Activated T-cell treated with anti-CD3 and anti-CD28 coated beads, Interleukin-2, amount 50 U/mL, for 72 hours (primary cell): ENCODE measurements at places on chromosomes 4 and X. TPM values are rescaled to one million over a fixed set of nuclear protein-coding genes. Genes with fewer than 3 reads are reported as not detected.

Gene GABRQ
- total RNA-seq: 0.14 TPM

Gene SOD3
- total RNA-seq: not detected

Gene CENPE
- 60.1 TPM for total RNA-seq

Gene SLC25A53
- 3.7 TPM for total RNA-seq

GRCh38 chr4:71941001-71941400, 90.8 kb upstream of the NPFFR2 start:
- DNase-seq: no peak

DNA sequence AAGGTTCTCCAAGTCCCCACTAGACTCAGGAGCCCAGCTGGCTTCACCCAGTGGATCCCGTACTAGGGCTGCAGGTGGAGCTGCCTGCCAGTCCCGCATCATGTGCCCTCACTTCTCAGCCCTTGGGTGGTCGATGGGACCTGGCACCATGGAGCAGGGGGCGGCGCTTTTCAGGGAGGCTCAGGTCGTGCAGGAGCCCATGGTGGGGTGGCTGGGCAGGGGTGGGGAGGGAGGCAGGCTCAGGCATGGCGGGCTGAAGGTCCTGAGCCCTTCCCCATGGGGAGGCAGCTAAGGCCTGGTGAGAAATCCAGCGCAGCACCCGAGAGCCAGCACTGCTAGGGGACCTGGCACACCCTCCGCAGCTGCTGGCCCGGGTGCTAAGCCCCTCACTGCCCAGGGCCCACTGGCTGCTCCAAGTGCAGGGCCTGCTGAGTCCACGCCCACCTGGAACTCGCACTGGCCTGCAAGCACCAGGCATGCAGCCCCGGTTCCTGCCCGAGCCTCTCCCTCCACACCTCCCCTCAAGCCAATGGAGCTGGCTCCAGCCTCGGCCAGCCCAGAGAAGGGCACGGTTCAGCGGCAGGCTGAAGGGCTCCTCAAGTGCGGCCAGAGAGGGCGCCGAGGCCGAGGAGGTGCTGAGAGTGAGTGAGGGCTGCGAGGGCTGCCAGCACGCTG, 72.7 kb upstream of the SLIT2 start:
- no peak for DNase-seq

DNA sequence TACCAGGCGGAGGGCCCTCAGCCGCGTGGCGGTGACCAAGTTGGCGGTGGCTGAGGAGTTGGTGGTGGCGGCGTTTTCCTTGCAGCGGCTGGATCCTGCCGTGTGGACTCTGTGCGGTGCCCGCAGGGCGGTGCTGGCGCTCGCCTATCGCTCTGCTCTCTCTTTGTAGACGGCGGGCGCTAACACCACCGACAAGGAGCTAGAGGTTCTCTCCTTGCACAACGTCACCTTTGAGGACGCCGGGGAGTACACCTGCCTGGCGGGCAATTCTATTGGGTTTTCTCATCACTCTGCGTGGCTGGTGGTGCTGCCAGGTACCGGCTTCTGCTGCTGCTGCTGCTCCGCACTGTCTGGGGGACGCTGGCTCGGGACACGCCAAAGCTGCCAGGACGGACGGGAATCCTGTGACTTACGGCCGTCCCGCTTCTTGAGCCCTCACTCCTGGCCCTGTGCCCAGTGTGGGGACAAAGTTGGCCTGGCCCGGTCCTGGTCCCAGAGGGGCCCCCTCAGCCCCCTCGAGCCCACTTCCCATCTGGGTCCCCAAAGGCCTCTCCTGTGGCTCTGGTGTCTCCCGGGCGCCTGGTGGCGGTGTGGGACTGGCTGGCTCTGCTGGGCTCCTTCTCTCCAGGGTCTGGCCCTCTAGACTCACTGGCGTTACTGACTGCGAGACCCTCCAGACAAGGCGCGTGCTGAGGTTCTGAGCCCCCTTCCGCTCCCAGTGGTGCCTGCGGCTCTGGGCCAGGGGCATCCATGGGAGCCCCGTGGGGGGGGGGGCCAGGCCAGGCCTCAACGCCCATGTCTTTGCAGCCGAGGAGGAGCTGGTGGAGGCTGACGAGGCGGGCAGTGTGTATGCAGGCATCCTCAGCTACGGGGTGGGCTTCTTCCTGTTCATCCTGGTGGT, 10.7 kb downstream of the FGFR3 start:
- no peak for DNase-seq

GRCh38 chrX:140509468-140510305, 4.8 kb upstream of the SOX3 start:
- no peak for DNase-seq

DNA sequence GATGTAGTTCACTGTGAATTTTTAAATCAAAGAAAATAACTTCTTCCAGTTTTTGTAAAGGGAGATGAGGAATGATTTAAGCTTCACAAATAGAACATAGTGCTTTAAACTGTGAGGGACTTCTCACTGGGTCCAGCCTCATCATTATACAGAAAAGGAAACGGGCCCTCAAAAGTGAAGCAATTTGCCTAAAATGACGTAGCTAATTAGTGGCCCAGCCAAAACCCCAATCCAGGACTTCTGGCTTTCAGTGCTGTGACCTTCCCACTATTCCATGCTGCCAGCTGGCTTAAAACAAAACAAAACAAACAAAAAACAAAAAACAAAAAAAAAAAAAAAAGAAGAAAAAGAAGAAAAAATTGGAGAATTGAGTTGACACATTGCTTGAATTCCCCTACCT, 45.0 kb upstream of the STOX2 start:
- DNase-seq: no peak

GRCh38 chr4:107854356-107855022, 29.8 kb downstream of the SGMS2 start:
- DNase-seq: no peak

DNA sequence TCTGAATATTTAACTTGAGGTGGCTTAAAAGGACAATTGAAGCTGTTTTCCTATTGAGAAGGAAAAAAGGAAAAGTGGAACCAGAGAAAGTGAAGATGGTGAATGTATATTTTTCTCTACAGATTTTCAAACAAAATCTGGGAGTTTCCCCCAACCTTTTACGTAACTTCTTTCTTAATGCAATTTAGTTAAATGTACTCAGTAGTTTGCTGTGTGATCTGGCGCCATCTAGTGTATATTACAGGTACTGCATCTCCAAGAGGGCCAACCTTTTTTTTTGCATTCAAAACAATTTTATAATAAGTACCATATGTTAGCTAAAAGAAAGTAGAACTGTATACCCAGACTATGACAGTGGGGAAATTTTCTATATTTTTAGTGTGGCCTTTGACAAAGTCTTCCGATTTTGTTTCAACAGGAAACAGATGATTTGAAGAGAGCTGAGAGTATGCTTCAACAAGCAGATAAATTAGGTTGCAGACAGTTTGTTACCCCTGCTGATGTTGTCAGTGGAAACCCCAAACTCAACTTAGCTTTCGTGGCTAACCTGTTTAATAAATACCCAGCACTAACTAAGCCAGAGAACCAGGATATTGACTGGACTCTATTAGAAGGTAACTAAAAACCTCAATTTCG, 82.0 kb downstream of the PLS3 start:
- peak; percentile 34 for DNase-seq

GRCh38 chr4:107838861-107839565, 14.3 kb downstream of the SGMS2 start:
- DNase-seq: no peak

GRCh38 chr4:107935246-107935645, 3.9 kb downstream of the CYP2U1 start:
- no peak for DNase-seq

DNA sequence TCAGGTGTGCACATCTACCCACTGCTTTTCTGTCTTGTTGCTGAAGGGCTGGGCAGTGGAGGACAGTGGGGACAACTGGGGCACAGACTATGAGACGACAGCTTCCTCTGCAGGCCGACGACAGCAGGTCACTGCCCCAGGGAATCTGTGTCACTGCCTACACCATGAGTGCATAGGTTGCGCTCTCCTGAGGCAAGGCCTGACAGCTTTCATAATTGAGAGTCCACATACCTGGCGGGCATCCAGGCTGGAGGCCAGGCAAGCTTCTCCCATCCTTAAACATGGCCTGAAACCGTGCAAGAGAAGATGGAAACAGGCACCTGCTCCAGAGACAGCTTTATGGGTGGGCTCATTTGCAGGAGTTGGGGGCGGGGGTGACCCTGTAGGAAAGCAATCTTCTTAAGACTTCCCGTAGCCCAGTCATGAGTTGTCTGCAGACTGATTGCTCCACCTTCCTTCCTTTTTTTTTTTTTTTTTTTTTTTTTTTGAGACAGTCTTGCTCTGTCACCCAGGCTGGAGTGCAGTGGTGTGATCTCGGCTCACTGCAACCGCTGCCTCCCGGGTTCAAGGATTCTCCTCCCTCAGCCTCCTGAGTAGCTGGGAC, 2.9 kb downstream of the ANOS1 start:
- DNase-seq: no peak

- DNase-seq: no peak
These were observed 68.4 kb downstream of the ARHGEF38 start for GRCh38 chr4:105620640-105621323.
